ENCODE measurements at places on chromosomes 2 and 18. TPM values are rescaled to one million over a fixed set of nuclear protein-coding genes. Genes with fewer than 3 reads are reported as not detected.

DNA sequence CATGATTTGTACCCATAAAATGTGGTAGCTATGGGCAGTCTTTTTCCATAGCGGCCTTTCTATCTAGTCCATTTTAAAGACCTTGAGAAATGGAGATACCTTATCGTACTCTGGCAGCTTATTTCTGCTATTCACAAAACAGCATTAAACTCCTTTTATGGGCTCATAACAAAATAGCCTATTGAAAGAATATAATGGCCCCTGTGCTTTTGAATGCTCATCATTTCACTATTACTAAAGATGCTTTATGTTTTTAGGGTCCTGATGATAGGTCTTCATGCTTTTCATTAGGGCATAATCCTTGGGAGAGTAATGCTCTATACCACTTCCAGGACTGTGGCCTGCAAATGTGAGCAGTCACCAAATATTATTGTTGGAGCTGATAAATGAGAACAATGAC is 7.3 kb upstream of the TMEM178A start:
- H3K27ac ChIP-seq, result no peak overlapping the region
- no peaks in the 10 kb centered on the region for H3K27me3 ChIP-seq
- no peak overlapping the region for H3K4me3 ChIP-seq
- no peak for DNase-seq

GRCh38 chr2:133333181-133333580 is 235.1 kb downstream of the NCKAP5 start:
- no peak overlapping the region for H3K4me3 ChIP-seq
- no peak overlapping the region for H3K27ac ChIP-seq
- H3K36me3 ChIP-seq, result no peaks in the 10 kb centered on the region
- no peaks in the 10 kb centered on the region for H3K4me1 ChIP-seq

GRCh38 chr2:157839162-157839801 is 36.8 kb downstream of the ACVR1 start:
- DNase-seq, result peak; percentile 91
- peak overlapping the region; percentile 86 for H3K27ac ChIP-seq
- peaks cover 25% of the 10 kb centered on the region for H3K4me1 ChIP-seq
- H3K36me3 ChIP-seq, result no peaks in the 10 kb centered on the region
- peaks cover 37% of the 10 kb centered on the region for H3K27me3 ChIP-seq
- H3K4me3 ChIP-seq, result no peak overlapping the region

CPLX4 gene
- not detected for total RNA-seq

INPP5D gene
- 0.66 TPM for total RNA-seq

RGPD3 gene
- 0.28 TPM for total RNA-seq

DNA sequence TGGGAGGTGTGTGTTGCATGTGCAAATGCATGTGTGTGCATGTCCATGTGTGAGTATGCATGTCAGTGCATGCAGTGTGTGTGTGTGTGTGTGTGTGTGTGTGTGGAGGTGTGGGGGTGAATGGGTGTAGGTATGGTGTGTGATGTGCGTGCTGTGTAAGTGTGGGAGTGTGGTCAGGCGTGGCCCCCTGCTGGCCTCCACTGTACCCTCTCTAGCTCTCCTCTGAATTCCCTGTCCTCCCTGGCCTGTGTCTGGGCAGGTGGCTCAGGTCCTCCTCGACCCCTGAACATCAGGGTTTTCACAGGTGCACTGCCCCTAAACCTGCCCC is 230.2 kb downstream of the CELF4 start:
- H3K27me3 ChIP-seq, result no peaks in the 10 kb centered on the region
- no peak for DNase-seq
- no peak overlapping the region for H3K4me3 ChIP-seq
- H3K27ac ChIP-seq, result no peak overlapping the region

- no peak overlapping the region for H3K27ac ChIP-seq
- H3K4me3 ChIP-seq, result no peak overlapping the region
- H3K36me3 ChIP-seq, result no peaks in the 10 kb centered on the region
- DNase-seq, result no peak
Observed at GRCh38 chr2:47238638-47239037, 83.5 kb upstream of the STPG4 start.

- DNase-seq, result no peak
- no peak overlapping the region for H3K27ac ChIP-seq
- H3K27me3 ChIP-seq, result no peaks in the 10 kb centered on the region
- peaks cover 10% of the 10 kb centered on the region for H3K4me1 ChIP-seq
- H3K36me3 ChIP-seq, result no peaks in the 10 kb centered on the region
Observed at GRCh38 chr2:44822174-44822573, 119.3 kb upstream of the SIX3 start.

DNA sequence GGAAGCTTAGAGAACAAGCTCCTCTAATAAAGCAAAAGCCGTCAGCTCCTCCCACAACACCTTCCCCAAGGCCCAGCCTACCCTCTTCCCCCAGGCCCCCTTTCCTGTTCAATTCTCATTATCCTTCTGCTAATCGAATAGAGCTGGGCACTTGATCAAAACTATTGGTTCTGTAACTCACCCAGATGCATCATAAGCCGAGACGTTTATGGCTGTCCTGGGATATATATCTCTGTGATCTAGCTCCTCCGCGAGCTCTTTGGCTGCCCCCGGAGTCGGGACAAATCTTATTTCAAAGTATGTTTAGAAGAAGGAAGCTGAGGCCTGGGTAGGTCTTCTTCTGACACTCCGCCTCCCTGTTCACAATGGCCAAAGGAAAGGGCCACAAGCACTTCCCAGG is 88.3 kb upstream of the KLHL29 start:
- no peaks in the 10 kb centered on the region for H3K4me1 ChIP-seq
- no peaks in the 10 kb centered on the region for H3K36me3 ChIP-seq
- no peak overlapping the region for H3K4me3 ChIP-seq
- H3K27me3 ChIP-seq, result no peaks in the 10 kb centered on the region
- no peak overlapping the region for H3K27ac ChIP-seq
- DNase-seq, result no peak

NYAP2 gene
- total RNA-seq, result not detected

DNA sequence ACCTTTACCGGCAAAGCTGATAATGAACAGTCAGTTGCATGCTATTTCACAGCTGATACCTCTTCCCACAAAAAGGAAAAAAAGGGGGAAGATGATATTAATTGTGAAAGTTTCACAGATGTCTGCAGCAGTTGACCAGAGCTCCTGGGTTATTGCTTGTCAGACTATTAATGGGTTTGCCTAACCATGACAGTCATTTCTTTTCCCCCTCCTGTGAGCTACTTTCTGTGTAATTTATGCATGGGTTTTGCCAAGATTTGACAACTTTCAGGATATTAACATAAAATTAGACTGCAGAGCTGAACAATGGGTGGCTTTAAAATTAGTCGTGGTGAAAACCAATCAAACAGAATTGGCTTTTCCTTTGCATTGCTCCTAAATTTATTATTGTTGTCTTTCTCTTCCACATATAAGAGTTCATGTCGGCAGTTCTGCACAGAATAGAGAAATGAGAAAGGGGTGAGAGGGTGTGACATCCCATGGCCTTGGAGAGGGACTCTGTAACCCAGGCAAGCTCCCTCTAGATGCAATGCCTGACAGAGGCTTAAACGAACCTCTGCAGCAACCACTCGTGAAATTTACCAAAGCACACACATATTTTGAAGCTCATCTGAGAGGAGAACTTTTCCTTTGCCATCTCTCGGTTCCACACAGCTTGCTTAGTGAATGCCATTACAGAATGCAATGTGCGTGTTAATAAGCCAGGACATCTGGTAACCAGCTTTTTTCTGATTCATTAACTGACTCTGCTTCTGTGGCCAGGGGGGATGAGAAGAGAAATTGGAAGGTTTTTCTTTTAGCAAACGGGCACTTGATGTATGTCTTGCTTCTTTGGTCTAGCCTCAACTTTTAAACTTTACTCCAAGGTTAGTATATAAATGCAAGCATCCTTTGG is 82.2 kb upstream of the ITGA4 start:
- H3K4me3 ChIP-seq, result no peak overlapping the region
- no peak overlapping the region for H3K27ac ChIP-seq
- H3K27me3 ChIP-seq, result no peaks in the 10 kb centered on the region
- no peak for DNase-seq
- H3K36me3 ChIP-seq, result no peaks in the 10 kb centered on the region

DNA sequence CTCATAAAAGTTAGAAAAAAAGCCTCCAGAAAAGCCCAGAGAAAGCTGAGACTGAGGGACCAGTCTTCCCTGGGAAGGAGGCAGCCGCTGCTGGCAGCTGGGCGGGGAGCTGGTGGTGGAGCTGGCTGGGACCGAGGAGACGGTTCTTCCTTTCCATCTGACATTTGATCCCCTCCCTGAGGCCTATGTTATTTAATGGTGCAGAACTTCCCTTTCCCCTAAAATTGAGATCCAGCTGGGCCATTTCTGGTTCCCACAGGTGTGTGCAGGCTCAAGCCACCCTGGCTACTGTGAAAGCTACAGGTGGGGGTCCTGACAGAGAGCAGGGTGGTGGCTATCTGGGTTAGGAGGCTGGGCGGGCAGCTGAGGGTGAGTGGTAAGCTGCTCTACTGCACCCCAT is 81.5 kb upstream of the FZD7 start:
- no peaks in the 10 kb centered on the region for H3K36me3 ChIP-seq
- H3K27ac ChIP-seq, result no peak overlapping the region
- H3K27me3 ChIP-seq, result no peaks in the 10 kb centered on the region
- peak; percentile 79 for DNase-seq

DNA sequence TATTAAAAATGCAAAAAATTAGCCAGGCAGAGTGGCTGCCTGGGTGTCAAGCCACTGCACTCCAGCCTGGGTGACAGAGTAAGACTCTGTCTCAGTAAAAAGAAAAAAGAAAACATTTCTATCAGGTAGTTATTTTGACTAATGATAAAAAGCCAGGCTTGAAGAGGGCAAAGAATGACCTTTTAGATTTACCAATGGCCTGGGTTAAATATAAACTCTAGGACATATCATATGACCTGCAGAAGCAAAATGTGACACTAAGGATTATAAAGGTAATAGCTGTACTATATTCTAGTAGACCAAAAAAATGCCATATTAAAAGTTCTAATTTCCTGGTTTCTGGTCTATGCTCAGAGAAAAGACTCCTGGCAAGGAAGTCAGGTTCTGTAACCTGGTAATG is 16.1 kb upstream of the STAMBP start:
- H3K4me1 ChIP-seq, result no peaks in the 10 kb centered on the region
- H3K27ac ChIP-seq, result no peak overlapping the region
- no peak for DNase-seq
- no peaks in the 10 kb centered on the region for H3K36me3 ChIP-seq
- H3K27me3 ChIP-seq, result peaks cover 56% of the 10 kb centered on the region

DNA sequence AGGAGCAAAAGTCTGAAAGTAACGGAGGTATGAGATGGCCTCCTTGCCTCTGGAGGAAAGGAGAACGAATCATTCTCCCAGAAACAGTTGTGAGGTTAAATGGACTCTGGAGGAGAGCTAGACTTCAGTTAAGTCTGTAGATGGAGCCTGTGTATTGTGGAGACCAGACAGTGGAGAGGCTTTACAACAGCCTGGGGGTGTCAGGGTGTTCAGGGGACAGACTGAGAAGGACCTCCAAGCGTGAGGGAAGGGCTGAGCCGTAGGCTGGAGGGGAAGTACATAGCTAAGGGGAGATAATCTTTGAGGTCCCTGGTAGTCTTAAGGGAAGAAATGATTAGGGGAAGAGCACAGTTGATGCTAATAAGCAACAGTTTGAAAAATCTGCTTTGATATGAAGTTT is 76.6 kb downstream of the GALNT1 start:
- no peak overlapping the region for H3K4me3 ChIP-seq
- H3K27ac ChIP-seq, result no peak overlapping the region
- no peaks in the 10 kb centered on the region for H3K36me3 ChIP-seq
- no peaks in the 10 kb centered on the region for H3K4me1 ChIP-seq
- DNase-seq, result no peak

GRCh38 chr2:11820650-11821049 is 74.2 kb downstream of the LPIN1 start:
- no peaks in the 10 kb centered on the region for H3K27me3 ChIP-seq
- H3K4me3 ChIP-seq, result no peak overlapping the region
- no peaks in the 10 kb centered on the region for H3K4me1 ChIP-seq
- no peak for DNase-seq

- H3K4me3 ChIP-seq, result no peak overlapping the region
- H3K36me3 ChIP-seq, result no peaks in the 10 kb centered on the region
- no peak for DNase-seq
- no peak overlapping the region for H3K27ac ChIP-seq
- H3K27me3 ChIP-seq, result no peaks in the 10 kb centered on the region
Observed at GRCh38 chr18:54777118-54777791, 51.0 kb upstream of the RAB27B start.

Measured in endodermal cell (in vitro differentiated cells).